ENCODE measurements at places on chromosomes 7 and 10.

DNA sequence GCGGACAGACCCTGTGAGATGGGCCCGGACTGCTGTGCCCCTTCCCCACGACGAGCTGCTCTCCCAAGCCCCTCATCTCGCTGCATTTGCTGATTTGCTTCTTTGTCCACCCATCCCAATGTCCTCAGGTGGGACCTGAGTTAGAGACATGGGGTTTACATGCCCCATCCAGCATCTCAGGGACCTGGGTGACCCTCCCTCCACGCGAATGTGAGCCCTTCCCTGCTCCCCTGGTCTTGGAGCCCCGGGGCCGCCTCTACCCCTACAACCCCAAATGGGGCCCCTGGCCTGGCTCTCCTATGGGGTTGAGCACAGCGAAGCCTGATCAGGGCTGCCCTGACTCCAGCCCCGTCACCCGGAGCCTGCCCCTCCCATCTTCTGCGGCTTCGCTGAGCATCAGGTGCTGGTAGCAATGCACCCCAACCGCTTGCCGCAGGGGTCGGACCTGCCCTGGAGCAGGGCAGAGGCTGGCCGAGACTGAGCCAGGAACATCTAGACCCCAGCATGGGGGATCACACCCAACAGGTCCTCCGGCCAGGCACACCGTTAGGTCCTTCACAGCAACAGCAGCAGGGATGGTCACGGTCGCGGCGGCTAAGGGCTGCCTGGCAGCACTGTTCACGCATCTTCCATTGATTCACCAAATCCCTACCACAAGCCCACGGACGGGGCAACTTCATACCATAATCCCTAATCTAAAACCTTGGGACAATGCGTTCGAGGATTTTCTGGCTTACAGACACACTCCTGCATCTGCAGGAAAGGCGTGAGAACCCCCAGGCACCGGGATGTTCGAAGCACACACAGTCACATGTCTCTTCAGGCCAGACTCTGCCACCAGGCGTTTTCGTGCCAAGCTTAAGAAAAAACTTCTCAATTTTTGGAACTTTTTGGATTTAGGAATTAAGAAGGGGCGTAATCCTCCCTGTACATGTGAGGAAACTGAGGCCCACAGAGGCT lies 15.5 kb downstream of the WDR86 start:
- no peak overlapping the region for H3K27ac ChIP-seq
- DNase-seq, result no peak

GRCh38 chr7:1227071-1227804 lies 5.4 kb upstream of the UNCX start:
- no peak for DNase-seq
- H3K36me3 ChIP-seq, result no peaks in the 10 kb centered on the region
- no peaks in the 10 kb centered on the region for H3K4me1 ChIP-seq
- peaks cover 80% of the 10 kb centered on the region for H3K27me3 ChIP-seq
- no peak overlapping the region for H3K4me3 ChIP-seq

GRCh38 chr7:155299535-155300202 lies 2.0 kb downstream of the INSIG1 start:
- H3K4me3 ChIP-seq, result peak overlapping the region; percentile 47
- no peaks in the 10 kb centered on the region for H3K27me3 ChIP-seq
- H3K36me3 ChIP-seq, result peaks cover 24% of the 10 kb centered on the region

DNA sequence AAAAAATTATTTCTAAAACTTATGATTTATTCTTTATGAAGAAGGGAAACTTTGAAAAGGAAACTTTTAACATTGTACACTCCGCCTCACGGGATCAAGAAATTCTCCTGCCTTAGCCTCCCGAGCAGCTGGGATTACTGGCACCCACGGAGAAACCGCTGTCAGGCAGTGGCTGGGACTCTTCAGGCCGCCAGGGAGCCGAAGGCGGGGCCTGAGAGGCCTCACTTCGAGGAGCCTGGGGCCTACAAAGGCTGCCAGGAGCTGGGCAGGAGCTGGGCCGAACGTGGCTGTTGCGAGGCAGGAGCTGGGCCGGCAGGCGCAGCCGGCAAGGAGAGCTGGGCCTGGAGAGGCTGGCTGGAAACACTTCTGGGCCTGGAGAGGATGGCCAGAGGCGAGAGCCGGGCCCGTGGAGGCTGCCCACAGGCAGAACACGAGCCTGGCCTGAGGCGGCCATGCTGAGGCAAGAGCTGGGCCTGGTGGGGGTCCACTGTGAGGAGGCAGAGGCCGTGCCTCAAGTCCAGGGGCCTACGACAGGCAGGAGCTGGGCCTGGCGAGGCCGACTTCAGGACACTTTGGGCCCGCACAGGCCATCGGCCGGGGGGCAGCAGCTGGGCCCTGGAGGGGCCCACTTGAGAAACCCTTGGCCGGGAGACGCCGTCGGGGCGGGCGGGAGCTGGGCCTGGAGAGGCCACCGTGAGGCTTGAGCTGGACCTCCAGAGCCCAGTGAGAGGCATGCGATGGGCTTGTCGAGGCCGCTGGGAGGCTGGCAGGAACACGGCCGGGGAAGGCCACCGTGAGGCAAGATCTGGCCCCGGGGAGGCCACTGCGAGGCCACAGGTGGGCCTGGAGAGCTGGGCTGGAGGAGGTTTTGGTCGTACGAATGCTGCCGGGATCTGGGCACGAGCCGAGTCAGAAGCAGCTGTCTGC lies 23.7 kb downstream of the MDH2 start:
- H3K27ac ChIP-seq, result no peak overlapping the region
- H3K27me3 ChIP-seq, result no peaks in the 10 kb centered on the region
- peaks cover 8% of the 10 kb centered on the region for H3K36me3 ChIP-seq
- H3K4me1 ChIP-seq, result peaks cover 3% of the 10 kb centered on the region
- no peak for DNase-seq

GRCh38 chr7:107037717-107038603 lies 6.5 kb upstream of the PRKAR2B start:
- H3K27me3 ChIP-seq, result no peaks in the 10 kb centered on the region
- H3K27ac ChIP-seq, result no peak overlapping the region
- no peaks in the 10 kb centered on the region for H3K36me3 ChIP-seq
- no peak for DNase-seq
- H3K4me3 ChIP-seq, result no peak overlapping the region

- H3K36me3 ChIP-seq, result no peaks in the 10 kb centered on the region
- H3K27ac ChIP-seq, result no peak overlapping the region
- no peak overlapping the region for H3K4me3 ChIP-seq
Measured at GRCh38 chr10:52387744-52388143, 73.7 kb downstream of the DKK1 start.

GRCh38 chr10:91219371-91220193 lies 881 bp upstream of the PCGF5 start:
- no peaks in the 10 kb centered on the region for H3K36me3 ChIP-seq
- DNase-seq, result no peak
- H3K27me3 ChIP-seq, result peaks cover 5% of the 10 kb centered on the region
- H3K4me3 ChIP-seq, result no peak overlapping the region
- H3K4me1 ChIP-seq, result peaks cover 2% of the 10 kb centered on the region

- no peak overlapping the region for H3K4me3 ChIP-seq
- peaks cover 18% of the 10 kb centered on the region for H3K4me1 ChIP-seq
- H3K27me3 ChIP-seq, result no peaks in the 10 kb centered on the region
- no peak for DNase-seq
- H3K27ac ChIP-seq, result no peak overlapping the region
- H3K36me3 ChIP-seq, result no peaks in the 10 kb centered on the region
Measured at GRCh38 chr7:30851651-30852307, 59.9 kb upstream of the AQP1 start.

GRCh38 chr10:122281751-122282150 lies 10.7 kb downstream of the BTBD16 start:
- H3K4me3 ChIP-seq, result no peak overlapping the region
- H3K36me3 ChIP-seq, result no peaks in the 10 kb centered on the region
- DNase-seq, result no peak
- H3K27me3 ChIP-seq, result no peaks in the 10 kb centered on the region
- H3K27ac ChIP-seq, result no peak overlapping the region
- no peaks in the 10 kb centered on the region for H3K4me1 ChIP-seq

DNA sequence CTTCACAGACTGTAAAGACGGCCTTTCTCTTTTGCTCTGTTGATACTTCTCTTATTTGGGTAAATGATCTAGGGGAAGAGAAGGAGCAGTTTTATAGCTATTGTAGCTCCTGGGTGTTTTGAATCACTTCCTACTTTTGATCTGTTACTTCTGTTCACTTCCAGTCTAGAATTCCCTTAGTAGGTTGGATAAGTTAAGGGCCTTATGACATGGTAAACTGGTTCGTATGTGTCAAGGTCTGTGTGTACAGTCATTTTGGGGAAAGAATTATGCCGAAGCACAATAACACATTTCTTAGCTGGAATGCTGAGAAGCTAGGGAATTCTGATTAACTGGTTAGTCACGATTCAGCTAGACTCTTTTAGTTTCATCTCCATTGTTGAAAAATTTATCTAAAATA lies 8.1 kb downstream of the DENND10 start:
- H3K4me3 ChIP-seq, result no peak overlapping the region
- peaks cover 22% of the 10 kb centered on the region for H3K36me3 ChIP-seq
- H3K27ac ChIP-seq, result no peak overlapping the region
- H3K4me1 ChIP-seq, result peaks cover 7% of the 10 kb centered on the region
- peak; percentile 39 for DNase-seq
- H3K27me3 ChIP-seq, result no peaks in the 10 kb centered on the region

- H3K27ac ChIP-seq, result no peak overlapping the region
- DNase-seq, result no peak
- no peak overlapping the region for H3K4me3 ChIP-seq
- peaks cover 10% of the 10 kb centered on the region for H3K36me3 ChIP-seq
- H3K4me1 ChIP-seq, result peaks cover 43% of the 10 kb centered on the region
Measured at GRCh38 chr10:44982496-44982895, 3.9 kb upstream of the DEPP1 start.

GRCh38 chr10:18418541-18419215 lies 232.7 kb downstream of the NSUN6 start:
- H3K4me1 ChIP-seq, result no peaks in the 10 kb centered on the region
- no peaks in the 10 kb centered on the region for H3K36me3 ChIP-seq
- DNase-seq, result no peak

DNA sequence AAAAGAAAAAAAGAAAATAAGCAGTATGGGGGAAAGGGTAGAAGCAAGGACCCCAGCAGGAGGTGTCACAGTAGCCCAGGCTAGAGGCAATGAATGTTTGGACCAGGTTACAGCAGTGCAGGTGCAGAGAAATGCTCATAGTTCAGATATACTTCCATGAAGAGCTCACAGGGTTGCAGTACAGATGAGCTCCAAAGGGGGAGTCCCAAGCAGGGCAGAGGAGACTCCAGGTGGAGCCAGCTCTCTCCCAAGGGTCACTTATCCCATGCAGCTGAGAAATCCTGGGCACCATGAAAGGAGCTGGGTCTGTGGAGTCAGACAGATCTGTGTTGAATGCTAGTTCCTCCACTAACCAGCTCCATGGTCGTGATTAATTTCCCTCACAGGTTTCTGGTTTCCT lies 174.9 kb downstream of the C7orf25 start:
- no peaks in the 10 kb centered on the region for H3K36me3 ChIP-seq
- no peaks in the 10 kb centered on the region for H3K4me1 ChIP-seq

- no peak overlapping the region for H3K4me3 ChIP-seq
- H3K36me3 ChIP-seq, result no peaks in the 10 kb centered on the region
- H3K4me1 ChIP-seq, result peaks cover 3% of the 10 kb centered on the region
- no peak overlapping the region for H3K27ac ChIP-seq
- no peak for DNase-seq
Measured at GRCh38 chr10:78199005-78199725, 165.5 kb downstream of the RPS24 start.

DNA sequence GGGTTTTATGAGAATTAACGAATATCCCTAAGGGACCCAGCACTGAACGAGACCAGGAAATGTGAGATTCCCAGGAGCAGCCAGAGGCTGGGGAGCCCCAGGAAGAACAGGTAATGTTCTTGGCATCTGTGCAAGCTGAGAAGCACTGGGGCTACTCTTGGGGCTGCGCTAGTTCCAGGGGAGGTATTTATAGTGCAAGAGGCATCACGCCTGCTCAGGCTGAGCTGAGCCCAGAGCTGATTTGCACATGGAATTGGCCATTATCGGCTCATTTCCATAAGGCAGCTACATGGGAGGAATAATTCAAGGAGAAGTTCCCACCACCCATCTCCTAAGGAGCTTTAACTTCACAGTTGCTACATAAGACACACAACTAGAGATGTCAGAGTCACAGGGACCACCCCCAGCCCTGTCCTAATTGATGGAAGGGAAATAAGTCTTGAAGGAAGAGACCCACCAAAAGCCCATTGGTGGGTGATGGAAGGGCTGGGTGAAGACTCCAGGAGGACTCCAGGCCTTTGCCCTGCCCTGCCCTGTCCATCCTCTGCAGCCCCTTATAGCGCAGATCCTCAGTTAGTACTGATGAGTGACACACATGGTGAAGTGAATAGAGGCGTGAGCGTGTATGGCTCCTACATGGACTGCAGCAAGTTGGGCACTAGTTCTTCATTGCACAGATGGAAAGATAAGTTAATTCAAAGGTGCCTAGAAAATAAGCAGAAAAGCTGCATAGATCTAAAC lies 178.9 kb downstream of the GRID1 start:
- no peaks in the 10 kb centered on the region for H3K27me3 ChIP-seq
- DNase-seq, result no peak
- H3K4me3 ChIP-seq, result no peak overlapping the region
- no peak overlapping the region for H3K27ac ChIP-seq

- H3K4me1 ChIP-seq, result peaks cover 13% of the 10 kb centered on the region
- no peak for DNase-seq
- H3K36me3 ChIP-seq, result no peaks in the 10 kb centered on the region
- no peak overlapping the region for H3K27ac ChIP-seq
- no peaks in the 10 kb centered on the region for H3K27me3 ChIP-seq
- H3K4me3 ChIP-seq, result no peak overlapping the region
Measured at GRCh38 chr7:128389085-128389617, 20.6 kb downstream of the IMPDH1 start.

GRCh38 chr10:1762076-1762475 lies 24.8 kb upstream of the ADARB2 start:
- no peak for DNase-seq
- H3K4me3 ChIP-seq, result no peak overlapping the region
- no peaks in the 10 kb centered on the region for H3K27me3 ChIP-seq
- no peaks in the 10 kb centered on the region for H3K36me3 ChIP-seq
- no peak overlapping the region for H3K27ac ChIP-seq

GRCh38 chr10:112721080-112721698 lies 228.9 kb upstream of the TCF7L2 start:
- H3K27me3 ChIP-seq, result no peaks in the 10 kb centered on the region
- DNase-seq, result peak; percentile 81
- H3K4me3 ChIP-seq, result no peak overlapping the region
- peaks cover 4% of the 10 kb centered on the region for H3K4me1 ChIP-seq

- H3K4me1 ChIP-seq, result no peaks in the 10 kb centered on the region
- no peak for DNase-seq
- H3K4me3 ChIP-seq, result no peak overlapping the region
- H3K27ac ChIP-seq, result no peak overlapping the region
- H3K27me3 ChIP-seq, result no peaks in the 10 kb centered on the region
- no peaks in the 10 kb centered on the region for H3K36me3 ChIP-seq
Measured at GRCh38 chr10:70317943-70318318, 34.1 kb upstream of the NPFFR1 start.

DNA sequence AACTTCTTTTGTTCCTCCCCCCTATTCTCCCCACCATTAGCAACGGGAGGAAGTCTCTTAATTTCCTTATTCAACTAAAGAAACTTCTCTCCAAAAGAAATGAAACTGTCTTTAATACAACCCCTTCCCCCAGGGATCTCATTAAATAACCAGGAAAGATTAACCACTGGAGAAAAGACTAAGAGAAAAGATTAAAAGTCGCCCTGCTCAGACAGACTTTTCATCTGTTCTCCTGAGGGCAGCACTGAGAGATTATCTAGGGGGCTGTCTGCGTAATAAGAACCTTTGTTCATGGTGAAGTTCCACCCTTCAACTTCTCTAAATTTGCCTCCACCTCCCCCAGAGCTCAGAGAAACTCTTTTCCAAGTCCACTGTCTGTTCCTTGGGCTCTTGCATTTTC lies 105.5 kb downstream of the HGF start:
- H3K27me3 ChIP-seq, result no peaks in the 10 kb centered on the region
- no peak overlapping the region for H3K4me3 ChIP-seq
- no peak overlapping the region for H3K27ac ChIP-seq
- DNase-seq, result no peak
- no peaks in the 10 kb centered on the region for H3K36me3 ChIP-seq

- no peak for DNase-seq
- H3K36me3 ChIP-seq, result peaks cover 11% of the 10 kb centered on the region
- peaks cover 15% of the 10 kb centered on the region for H3K4me1 ChIP-seq
- no peaks in the 10 kb centered on the region for H3K27me3 ChIP-seq
Measured at GRCh38 chr10:98424295-98425254, 9.6 kb upstream of the PYROXD2 start.
